ENCODE measurements at places on chromosomes 13 and 19. TPM values are rescaled to one million over a fixed set of nuclear protein-coding genes. Genes with fewer than 3 reads are reported as not detected.

Gene PTH2
- total RNA-seq = not detected

Gene KANK2
- total RNA-seq = 622 TPM

Gene DAPK3
- total RNA-seq = 46.2 TPM

Gene ZNF560
- total RNA-seq = not detected

GRCh38 chr13:30676672-30677071 lies 58.7 kb upstream of the ALOX5AP start:
- H3K4me3 ChIP-seq = no peak overlapping the region
- no peaks in the 10 kb centered on the region for H3K36me3 ChIP-seq
- H3K4me1 ChIP-seq = peaks cover 10% of the 10 kb centered on the region

DNA sequence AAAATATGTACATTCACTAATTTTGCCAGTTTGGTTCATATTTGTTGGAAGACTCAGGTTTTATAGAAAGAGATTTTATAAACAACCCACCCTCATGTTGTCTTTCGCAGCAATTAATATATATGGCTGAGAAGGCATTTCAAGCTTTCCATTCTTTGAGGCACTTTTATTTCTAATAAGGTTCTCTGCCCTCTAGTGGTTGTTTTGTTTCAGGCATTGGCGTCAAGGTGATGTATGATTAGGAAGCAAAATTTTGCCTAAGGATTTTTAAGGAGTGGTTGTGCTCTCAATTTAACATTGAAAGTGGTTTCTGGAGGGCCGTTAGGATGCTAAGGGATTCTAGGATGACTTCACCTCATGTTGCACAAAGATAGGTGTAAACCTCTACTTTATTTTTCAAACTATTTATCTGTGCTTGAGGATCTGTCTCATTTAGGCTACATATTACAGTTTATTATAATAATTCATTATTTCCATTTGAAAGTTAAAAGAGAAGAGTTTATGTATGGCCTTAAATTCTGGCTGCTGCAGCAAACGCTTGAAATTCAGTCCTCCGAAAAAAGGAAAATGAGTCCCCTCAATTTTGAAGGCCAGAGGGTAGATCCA lies 35.9 kb downstream of the OXGR1 start:
- H3K36me3 ChIP-seq = no peaks in the 10 kb centered on the region
- no peak for DNase-seq
- H3K4me1 ChIP-seq = no peaks in the 10 kb centered on the region
- no peak overlapping the region for H3K27ac ChIP-seq
- no peaks in the 10 kb centered on the region for H3K27me3 ChIP-seq

DNA sequence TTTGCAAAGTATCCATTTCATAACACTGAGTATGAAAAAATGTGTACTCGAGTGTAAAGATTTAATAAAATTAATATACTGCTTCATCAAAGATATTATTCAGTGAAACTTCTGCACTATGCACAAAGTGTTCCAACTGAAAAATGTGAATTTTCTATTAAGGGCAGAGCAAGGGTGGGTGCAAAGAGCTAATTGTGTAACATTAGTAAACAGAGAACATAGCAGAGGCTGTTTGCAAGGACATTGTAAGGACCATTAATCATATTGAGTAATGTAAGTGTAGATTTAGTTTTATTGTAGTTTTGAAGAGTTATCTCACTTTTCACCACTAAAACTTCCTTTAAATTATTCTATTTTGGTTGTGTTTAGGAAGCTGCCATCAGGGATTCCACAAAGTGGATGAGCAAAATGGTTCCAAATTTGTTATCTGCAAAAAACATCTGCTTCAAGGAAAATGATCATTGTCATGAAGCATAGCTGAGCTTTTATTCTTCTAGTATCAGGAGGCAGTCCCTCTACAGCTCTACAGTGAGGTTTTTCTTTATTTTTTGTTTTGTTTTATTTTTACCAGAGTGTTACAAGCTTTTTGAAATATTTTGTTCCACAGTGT lies 1375.4 kb downstream of the SLITRK1 start:
- no peaks in the 10 kb centered on the region for H3K4me1 ChIP-seq
- H3K4me3 ChIP-seq = no peak overlapping the region
- no peaks in the 10 kb centered on the region for H3K27me3 ChIP-seq
- H3K27ac ChIP-seq = no peak overlapping the region

- H3K27ac ChIP-seq = no peak overlapping the region
- H3K36me3 ChIP-seq = no peaks in the 10 kb centered on the region
- no peaks in the 10 kb centered on the region for H3K27me3 ChIP-seq
- no peaks in the 10 kb centered on the region for H3K4me1 ChIP-seq
- no peak overlapping the region for H3K4me3 ChIP-seq
Observed at GRCh38 chr13:94829185-94829836, 117.0 kb upstream of the SOX21 start.

DNA sequence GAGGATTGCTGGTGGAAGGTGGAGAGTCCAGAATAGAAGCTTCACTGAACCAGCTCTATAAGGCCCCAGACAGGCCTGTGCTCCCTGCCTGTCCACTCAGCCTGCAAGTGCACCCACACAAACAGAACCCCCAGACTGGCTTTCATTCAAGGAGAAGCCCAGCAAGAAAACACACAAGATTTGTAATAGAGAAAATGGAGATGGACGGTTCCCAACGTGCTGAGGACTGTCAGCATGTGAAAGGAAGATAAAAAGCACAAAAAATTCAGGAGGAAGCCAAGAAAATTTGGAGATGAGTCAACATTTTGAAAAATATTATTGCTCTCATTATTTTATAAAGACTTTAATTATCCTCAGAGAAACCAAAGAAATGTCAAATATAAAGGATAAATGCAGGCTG lies 218.2 kb upstream of the SLC10A2 start:
- DNase-seq = no peak
- no peak overlapping the region for H3K27ac ChIP-seq
- no peaks in the 10 kb centered on the region for H3K4me1 ChIP-seq
- no peaks in the 10 kb centered on the region for H3K36me3 ChIP-seq
- H3K4me3 ChIP-seq = no peak overlapping the region

DNA sequence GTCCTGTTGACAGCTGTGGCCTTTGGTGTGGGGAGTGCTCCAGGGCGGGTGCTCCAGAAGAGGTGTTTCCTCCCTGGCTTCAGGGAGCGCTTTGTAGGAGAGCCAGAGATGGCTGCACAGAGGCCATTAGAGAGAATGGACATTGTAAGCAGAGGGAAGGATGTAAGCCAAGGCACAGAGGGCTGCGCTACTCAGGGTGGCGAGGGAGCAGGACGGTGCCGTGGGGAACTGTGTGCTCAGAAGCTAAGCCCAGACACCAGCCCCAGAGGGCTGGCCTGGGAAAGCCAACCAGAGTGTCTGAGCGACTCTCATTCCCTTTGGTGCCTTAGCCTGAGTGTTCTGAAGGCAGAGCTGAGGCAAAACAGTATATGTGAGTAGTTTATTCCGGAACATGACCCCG lies 92.2 kb downstream of the TSHZ3 start:
- H3K27ac ChIP-seq = no peak overlapping the region
- DNase-seq = no peak
- H3K4me3 ChIP-seq = no peak overlapping the region
- H3K4me1 ChIP-seq = no peaks in the 10 kb centered on the region

GRCh38 chr19:18089726-18090125 lies 3.0 kb upstream of the IL12RB1 start:
- no peaks in the 10 kb centered on the region for H3K27me3 ChIP-seq
- no peak overlapping the region for H3K4me3 ChIP-seq
- H3K4me1 ChIP-seq = no peaks in the 10 kb centered on the region
- no peaks in the 10 kb centered on the region for H3K36me3 ChIP-seq
- no peak for DNase-seq

All from right atrium auricular region (tissue), 2 donors.